BJ (cell line): ENCODE measurements at places on chromosomes 5 and 9.

DNA sequence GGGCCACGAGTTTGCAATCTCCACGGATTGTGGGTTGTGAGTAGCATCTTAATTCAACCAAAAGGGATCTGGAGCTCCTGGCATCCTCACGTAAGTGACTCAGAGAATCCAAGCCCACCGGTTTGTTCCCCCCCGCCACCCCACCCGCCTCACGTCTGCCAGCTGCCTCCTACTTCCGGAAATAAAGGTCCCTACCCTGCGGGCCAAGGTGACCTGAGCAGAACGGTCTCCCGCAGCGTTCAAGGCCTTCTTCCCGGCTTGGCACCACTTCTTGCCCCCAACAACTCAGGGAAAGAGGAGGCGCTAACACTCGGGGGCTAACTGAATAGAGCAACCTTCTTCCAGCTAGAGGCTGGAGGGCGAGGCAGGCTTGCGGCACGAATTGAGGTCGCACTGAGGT lies 8.8 kb upstream of the GPRIN1 start:
- no peak for DNase-seq

- DNase-seq = no peak
Observed at GRCh38 chr9:129497813-129498450, 123.0 kb downstream of the C9orf50 start.

- DNase-seq = no peak
Observed at GRCh38 chr5:148386041-148386440, 2.3 kb downstream of the FBXO38 start.

GRCh38 chr5:139079991-139080610 lies 118.1 kb downstream of the SIL1 start:
- DNase-seq = no peak

DNA sequence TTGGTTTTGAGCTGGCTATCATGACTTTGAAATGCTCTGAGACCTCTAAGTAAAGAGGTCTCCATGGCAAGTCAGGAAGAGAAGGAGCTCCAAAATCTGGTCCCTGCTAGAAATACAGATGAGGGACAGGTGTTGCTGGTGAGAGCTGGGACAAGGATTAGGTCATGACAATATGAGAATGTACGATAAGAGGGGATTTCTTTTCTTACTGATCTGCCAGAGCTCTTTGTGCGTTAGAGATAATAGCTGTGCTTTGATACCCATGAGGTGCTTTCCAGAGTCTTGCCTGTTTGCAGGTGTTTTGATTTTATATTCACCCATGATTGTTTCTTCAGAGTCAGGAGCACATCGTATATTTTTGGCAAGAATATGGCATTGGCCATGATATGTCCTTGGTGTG lies 56.5 kb downstream of the ANKRD33B start:
- DNase-seq = no peak

DNA sequence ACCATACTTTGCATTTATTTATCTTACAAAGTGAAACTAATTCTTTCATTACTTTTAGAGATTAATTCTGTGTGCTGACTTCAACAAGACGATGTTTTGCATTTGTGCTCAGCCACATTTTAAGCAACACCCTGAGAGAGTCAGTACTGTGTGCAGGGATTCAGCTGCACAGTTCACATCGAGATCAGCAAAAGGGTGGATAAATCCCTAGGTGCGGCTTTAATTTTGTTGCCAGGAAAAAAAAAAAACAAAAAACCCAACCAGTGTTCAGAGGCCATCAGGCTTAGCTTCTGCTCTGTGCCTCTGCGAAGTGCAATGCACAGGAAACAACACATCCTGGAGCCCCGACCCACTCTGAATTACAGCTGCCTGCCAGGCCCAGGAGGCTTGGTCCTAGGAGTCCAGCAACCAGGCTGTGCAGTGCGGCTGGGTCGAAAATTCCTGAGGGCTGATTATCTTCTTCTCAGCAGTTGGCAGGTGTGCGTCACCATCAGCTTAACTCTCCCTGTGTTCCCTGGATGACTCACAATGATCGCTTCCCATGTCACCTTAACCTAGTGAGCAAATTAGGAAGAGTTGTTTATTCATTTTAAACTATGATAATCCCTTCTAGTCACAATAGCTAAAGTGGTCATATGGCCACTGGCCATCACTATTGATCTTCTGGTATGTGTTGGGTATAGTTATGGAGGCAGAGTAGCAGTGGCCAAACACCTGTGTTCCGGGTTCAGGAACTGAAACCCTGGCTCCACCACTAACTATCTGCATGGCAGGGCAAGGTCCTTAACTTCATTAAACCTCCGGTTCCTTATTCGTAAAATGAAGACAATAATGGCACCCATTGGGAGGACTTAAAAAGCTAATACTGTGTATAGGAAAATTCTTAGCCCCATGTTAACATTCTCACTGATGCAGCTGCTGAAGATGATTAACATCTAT lies 31.2 kb upstream of the NDUFB6 start:
- no peak for DNase-seq

DNA sequence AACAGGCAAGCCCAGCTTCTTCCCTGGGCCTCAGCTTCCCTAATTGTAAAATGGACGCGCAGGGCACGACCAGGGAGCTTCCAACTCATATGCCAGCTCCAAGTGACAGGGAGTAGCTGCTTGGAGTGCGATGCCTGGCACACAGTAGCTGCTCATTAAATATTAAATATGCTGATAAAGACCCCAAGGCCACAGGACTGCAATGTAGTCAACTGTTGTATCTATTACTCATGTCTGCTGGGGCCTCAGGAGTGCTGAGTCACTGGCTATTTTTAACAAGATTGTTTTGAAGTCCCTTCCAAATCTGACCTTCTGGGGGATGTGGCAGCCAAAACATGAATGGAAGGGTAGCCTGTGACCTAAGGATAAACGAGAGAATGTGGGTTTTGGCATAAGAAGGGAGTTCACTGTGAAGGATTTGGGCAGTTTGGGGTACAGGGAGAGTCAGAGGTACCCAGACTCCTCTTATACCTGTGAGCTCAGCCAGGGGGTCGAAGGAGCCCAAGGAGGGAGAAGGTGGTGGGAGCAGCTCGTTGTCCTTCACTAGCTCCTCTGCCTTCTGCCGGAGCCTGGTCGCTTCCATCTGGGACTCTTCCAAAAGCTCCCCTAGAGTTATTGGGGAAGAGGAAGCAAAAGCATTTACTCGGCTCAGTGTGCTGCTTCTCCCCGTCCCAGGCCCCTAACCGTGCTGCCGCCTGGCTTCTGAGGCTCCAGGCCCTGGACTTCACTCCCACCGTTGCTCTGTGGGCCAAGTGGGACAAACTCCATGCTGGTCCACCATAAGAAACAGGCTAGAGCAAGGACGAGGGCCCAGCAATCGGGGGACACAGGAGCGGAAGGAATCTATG lies 17.5 kb downstream of the TNIP1 start:
- peak; percentile 58 for DNase-seq

DNA sequence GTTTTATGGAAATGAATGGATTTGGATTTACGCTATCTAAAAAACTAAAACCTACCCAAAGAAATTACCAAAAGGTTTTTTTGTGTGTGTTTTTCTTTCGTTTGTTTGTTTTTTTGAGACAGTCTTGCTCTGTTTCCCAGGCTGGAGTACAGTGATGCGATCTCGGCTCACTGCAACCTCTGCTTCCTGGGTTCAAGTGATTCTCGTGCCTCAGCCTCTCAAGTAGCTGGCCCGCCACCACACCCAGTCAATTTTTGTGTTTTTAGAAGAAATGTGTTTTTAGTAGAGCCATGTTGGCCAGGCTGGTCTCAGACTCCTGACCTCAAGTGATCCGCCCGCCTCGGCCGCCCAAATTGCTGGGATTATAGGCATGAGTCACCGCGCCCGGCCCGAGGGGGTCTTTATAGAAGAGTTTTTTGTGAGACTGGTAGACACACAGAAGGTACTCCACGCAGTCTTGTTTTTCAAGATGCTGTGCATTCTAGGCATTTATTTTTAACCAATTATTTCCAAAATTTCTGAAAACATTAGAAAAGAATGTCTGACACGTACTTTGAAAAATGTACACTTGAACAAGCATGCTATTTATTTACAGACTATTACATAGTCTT lies 75.7 kb downstream of the NR6A1 start:
- no peak for DNase-seq

GRCh38 chr9:132185073-132186009 lies 23.5 kb downstream of the NTNG2 start:
- DNase-seq = no peak

DNA sequence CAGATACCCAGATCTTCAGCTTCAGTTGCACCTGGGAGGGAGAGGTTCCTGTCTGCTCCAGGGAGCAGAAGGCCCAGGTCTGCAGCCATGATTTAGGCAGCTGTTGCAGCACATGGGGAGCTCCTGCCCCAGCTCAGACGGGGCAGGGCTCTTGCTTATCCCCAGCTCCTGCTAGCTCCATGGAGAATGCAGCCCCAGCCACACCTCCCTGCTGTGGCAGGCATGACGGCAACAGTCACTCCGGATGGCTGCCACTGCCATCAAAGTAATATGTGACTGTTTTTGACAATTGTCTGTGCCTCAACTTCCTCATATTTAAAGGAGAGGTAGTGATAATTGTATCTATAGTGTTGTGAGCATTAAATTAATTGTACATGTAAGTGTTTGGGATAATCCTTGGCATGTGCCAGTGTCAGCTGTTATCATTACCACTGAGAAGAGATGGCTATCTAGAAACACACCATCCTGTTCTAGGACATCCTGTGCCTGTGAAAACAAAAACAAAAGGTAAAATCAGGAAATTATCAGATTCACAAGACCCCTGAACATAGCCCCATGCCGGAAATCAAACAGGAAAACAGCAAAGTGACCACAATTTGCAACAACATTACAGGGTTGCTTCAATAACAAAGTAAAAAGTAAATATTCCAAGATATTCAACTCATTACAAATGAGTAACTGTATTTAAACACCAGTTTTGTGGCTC lies 1048.8 kb upstream of the ACO1 start:
- no peak for DNase-seq

DNA sequence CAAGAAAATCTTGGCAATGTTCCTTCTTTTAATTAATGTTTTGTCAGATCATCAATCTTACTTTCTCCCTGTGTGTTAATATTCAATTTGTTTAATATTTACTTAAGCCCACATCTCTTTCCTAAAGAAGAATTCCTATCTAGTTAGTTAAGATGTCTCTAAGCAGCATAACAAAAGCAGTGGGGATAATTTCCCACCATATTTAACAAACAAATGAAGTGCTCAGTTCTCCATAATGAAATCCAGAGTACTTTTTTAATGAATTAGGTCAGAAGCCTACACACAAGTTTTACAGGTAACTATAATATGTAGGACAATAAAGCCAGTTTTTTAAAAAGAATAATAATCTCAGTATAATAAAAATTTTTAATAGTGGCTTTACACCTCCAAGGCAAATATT lies 1918.8 kb downstream of the EFNA5 start:
- DNase-seq = no peak

- DNase-seq = no peak
Observed at GRCh38 chr9:134231330-134231745, 67.0 kb upstream of the RNU6ATAC start.
